ENCODE measurements at places on chromosomes 12 and 14.

- DNase-seq: no peak
Measured at GRCh38 chr12:85253853-85254252, 26.2 kb upstream of the ALX1 start.

DNA sequence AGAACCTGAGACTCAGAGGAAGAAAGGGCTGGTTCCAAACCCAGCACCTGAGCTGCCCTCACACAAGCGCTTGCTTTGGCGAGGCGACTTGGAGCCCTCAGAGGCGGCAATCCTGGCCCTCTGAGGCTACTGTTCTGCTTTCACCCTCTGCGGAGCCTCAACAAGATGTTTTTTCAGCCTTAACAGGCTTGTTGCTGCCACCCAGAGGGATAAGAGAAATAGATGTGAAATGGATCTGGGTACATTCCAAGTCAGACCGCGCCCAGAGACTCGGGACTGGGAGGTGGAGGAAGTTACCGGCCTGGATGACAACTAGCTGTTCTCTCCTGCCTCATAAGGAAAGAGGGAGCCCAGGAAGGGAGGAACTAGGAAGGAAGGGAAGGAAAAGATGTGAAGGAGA lies 89.6 kb downstream of the TTC7B start:
- DNase-seq: peak; percentile 42

- no peak for DNase-seq
Measured at GRCh38 chr12:19234171-19234704, 104.7 kb downstream of the PLEKHA5 start.

- no peak for DNase-seq
Measured at GRCh38 chr12:3173912-3174311, 96.7 kb downstream of the TSPAN9 start.

GRCh38 chr14:101113108-101113612 lies 209.6 kb upstream of the RTL1 start:
- DNase-seq: no peak

DNA sequence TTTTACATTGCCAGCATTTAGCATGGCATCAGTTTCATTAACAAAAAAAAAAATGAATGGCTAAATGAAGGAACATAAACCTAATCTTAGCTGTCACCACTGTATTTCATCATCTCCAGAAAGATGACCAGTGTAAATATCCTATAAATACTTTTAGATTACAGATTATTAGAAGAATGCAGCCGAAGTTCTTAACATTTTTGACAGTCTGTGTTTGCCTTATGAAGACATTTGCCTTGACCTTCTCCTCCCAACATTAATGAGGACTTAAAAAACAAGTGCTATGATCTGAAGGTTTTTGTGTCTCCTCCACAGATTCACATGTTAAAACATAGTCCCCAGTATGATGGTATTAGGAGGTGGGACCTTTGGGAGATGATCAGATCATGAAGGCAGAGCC lies 253.0 kb downstream of the SNAPC1 start:
- no peak for DNase-seq

GRCh38 chr14:66398437-66398836 lies 87.7 kb upstream of the CCDC196 start:
- no peak for DNase-seq

DNA sequence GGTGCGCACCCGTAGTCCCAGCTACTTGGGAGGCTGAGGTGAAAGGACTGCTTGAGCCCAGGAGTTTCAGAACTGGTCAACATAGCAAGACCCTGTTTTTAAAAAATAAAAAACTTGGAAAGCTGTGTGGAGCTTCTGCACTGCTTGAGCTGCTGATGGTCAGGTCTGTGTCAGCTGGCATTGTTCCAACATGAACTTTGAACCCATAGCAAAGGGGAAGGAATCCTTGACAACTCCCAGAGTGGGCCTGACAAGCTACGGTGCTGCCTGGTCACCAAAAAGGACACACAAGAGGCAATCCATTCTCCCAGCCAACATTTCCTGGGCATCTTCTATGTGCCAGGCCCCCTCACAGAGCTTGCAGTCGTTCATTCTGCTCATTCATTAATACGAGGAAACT lies 16.4 kb upstream of the LTBP2 start:
- no peak for DNase-seq

DNA sequence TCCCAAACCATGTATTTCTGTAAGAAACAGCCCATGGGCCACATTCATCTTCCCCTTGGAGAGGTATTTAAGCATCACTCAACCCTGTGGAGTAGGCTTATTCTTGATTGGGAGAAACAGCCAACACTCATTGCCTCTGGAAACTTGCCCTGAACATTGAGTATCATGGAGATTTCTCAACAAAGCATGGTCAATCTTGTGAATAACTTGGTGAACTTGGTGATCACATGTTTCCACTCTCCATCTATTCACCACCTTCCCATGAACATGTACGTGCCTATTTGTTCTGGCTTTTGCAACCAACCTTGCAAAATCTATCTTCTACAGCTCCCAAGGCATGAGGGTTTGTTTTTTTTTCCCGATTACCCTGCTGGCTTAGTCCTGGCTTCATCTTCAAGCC lies 163.2 kb downstream of the PAH start:
- no peak for DNase-seq

DNA sequence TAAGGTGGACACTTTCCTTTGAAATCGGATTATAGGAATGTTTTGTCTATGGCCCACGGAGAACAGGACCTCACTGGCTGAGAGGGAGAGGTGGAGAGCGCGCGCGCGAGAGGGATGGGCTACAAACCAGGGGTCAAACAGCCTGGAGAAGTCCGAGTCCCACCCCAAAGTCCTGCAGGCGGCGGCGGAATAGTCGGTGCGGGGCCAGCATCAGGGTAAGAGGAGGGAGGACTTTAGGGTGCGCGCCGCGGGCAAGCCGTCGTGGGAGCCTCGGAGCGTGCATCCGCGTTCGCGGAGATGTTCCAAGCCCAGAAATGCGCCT lies 3.3 kb upstream of the HOXC8 start:
- no peak for DNase-seq

GRCh38 chr12:63400318-63400717 lies 249.3 kb upstream of the AVPR1A start:
- no peak for DNase-seq

Measured in HFF-Myc (cell line).